ENCODE measurements at places on chromosomes 5 and 9.

DNA sequence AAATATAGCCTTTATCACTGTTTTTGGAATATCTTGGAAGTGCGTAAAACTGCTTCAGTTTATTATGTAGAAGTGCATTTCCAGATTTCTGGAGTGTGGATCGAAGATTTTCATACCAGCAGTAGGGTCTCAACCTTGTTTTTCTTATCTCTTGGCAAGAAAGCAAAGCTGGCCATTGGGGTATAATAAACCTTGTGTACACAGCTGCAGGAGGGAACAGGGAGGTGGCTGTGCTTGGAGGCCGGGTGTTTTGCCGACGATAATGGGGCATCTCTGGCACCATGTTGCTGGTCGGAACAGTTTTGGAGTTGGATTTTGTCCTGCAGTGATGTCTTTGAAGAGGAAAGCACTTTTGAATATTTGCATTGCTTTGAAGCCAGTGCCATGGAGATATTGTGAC, 308.8 kb upstream of the DMRT1 start:
- DNase-seq = no peak

GRCh38 chr5:175032741-175033151, 308.4 kb downstream of the MSX2 start:
- no peak for DNase-seq

DNA sequence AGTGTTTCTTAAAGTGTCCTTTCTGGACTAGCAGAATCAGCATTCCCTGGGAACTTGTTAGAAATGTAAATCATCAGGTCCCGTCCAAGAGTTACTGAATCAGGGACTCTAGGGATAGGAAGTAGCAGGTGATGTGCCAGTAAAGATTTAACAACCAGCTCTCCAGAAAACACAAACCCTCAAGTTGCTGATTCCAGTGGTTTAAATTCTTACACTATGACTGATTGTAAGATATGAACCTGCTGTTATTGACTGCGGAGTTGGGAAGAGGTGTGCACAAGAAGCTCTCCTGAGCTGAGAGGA, 39.1 kb upstream of the BASP1 start:
- DNase-seq = no peak

DNA sequence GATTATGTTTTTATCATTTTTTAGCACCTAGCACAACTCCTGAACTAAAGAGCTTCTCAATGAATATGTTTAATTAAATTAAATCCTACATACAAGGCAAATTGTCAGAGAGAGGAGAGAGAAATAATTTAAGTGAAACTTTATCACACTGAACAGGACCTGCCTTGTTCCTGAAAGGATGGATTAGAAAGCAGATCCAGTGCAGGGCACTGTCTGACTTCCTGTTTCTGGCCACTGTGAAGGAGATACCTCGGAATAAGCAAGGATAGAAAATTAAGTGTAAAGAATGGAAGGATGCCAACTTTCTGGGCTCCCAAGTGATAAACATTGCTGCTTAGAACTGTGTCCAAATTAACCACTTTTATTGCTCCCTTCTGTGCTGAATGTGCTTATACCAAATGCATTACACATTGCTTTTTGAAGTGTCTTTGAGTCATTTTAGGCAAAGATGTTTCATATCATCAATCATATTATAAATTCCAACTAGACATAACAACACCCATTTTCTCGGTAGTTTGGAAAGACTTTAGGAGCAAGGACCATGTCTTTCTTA, 89.1 kb upstream of the SPDL1 start:
- no peak for DNase-seq

- no peak for DNase-seq
These were observed 161.2 kb upstream of the PTPRD start for GRCh38 chr9:10774051-10774450.

GRCh38 chr5:173850659-173851058, 37.5 kb upstream of the CPEB4 start:
- DNase-seq = no peak

DNA sequence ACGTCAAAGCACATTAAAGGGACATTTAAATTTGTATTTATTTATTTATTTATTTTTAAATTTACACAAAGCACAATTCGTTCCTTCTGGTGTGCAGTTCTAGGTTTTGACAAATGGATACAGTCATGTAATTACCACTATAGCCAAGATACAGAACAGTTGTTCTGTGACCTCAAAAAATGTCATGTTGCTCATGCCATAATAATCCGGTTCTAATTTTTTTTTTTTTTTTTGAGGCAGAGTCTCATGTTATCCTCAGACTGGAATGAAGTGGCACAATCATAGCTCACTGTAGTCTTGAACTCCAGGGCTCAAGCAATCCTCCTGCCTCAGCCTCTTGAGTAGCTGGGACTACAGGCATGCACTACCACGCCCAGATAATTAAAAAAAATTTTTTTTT, 7.8 kb downstream of the IGFBPL1 start:
- DNase-seq = no peak

DNA sequence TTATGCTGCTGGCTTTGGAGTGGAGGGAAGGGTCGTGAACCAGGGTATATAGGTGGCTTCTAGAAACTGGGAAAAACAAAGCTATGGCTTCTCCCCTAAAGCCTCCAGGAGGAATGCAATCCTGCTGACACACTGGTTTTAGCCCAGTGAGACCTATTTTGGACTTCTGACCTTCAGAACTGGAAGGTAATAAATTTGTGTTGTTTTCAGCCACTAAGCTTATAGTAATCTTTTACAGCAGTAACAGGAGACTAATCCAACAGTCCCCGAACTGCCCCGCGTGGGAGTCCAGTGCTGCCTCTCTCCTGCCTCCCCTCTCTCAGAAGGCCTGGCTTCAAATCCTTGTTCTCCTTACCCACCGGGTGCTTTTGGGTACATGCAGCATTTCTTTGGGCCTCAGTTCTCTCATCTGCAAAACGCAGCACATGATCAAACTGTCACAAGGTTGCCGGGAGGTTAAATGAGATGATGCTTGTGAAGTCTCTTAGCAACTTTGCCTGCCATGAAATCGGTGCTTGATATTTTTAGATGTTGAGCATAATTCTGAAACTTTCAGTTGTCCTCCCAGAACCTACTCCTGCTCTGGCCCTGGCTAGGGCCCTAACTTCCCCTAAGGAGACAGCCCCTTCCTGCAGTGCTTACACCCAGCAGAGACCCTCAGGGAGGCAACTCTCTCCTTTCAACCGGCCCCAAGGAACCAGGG, 127.3 kb upstream of the BOD1 start:
- no peak for DNase-seq

- no peak for DNase-seq
These were observed 134.6 kb downstream of the DNAH5 start for GRCh38 chr5:13809921-13810320.

DNA sequence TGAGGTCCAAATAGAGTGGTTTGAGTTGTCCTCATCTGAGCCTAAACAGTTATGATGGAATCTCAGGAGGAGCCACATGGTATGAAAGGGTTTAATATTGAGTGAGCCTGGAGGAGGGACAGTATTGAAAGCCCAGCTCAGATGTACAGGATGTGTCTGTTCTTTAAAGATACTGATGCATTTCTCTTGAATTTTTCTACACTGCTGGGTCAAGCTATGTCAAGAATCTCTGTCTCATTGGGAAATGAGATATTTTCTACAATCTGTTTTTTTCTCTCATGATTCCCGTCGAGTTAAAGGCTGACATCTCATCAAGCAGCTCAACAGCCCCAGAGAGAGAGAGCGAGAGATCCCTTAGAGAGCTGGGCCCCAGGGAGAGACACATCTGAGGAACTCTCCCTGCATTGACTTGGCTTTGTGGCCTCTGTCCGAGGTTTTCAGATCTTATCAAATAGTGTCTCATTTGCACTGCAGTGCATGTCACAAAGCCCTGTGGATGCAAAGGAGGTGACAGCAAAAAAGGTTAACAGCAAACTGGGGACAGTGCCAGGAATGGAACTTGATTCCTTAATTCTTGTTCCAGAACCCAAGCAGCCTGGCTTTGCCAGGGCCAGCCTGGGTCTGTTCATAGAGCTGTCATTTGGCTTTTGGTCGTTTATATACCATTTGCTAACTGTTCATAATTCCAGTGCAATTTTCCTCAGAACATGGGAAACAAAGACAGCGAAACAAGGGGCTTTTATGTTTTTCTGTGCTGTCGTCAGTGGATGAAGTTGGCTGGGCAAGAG, 19.0 kb upstream of the ACTBL2 start:
- no peak for DNase-seq

- no peak for DNase-seq
These were observed 19.5 kb downstream of the MAP1B start for GRCh38 chr5:72126796-72127195.

DNA sequence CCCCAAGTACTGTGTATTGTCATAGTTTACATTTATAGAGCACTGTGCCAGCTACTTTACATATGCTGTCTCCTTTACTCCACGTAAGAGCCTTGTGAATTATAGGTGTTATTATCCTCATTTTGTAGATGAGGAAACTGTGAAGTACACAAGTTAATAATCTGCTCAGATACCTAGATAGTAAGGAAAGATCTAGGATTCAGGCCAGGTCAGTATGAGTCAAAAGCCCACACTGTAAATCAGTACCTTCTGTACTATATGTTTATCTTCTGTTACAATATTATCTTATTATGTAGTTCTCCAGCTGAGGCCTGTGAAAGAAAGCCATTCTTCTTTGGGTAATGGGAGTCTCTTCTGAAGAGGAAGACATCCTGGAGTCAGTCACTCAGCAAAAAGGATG, 72.4 kb upstream of the TLX3 start:
- DNase-seq = no peak

DNA sequence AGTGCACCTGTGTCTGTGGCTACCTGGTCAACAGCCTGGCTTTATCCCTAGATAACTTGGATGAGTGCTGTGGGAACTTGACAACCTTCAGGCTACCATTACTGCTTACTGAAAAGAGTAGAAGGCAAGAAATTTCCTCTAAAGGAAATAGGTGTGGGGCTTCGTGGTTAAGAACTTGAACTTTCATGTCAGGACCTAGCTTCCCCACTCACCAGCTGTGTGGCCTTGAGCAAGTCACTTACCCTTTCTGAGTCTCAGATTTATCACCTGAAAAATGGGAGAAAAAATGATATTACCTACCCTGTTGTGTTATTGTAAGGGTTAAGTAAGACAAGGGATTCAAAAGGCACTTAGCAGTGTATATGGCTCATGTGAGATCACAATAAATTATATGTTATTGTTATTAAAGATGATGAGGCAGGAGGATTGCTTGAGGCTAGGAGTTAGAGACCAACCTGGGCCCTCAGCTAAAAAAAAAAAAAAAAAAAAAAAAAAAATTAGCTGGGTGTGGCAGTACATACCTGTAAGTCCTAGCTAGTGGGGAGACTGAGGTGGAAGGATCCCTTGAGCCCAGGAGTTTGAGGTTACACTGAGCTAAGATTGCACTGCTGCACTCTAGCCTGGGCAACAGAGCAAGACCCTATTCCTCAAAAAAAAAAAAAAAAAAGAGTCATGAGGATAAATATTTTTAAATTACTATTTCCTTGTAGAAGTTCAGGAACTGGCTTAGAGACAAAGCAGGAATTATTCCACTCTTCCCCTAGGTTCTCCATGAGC, 97.0 kb upstream of the SPRY4 start:
- no peak for DNase-seq

GRCh38 chr5:176658817-176659511, 11.7 kb downstream of the TSPAN17 start:
- DNase-seq = no peak

DNA sequence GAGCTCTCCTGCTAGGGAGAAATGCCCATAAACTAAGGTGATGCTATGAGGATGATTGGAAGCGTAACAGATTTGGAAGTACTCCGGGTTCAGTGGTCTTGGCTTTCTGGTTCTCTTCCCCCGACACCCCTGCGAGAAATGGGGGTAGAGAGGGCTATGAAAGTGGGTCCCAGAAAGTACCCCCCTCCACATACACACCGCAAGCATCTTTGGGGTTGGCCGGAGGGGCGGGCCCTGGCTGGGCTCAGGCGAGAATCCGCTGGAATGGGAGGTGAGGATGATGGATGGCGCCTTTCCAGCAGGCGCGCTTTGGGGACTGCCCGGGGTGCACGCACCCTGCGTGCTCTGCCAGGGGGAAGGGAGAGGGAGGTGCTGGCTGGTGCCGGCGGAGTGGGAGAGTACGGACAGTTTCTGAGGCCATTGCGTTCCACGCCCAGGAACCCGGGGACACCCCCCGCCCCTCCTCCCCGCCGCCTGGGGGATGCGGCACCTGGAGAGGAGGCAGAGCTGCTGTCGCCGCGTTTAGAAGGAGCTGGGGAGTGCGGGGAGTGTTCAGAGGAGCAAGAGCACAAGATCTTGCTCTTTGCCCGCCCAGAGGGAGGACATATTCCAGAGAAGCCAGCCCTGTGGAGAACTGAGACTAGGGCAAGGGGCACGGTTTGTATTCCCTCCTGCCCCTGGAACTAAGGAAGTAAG, 1.9 kb downstream of the PCSK5 start:
- peak; percentile 26 for DNase-seq

- no peak for DNase-seq
These were observed 65.3 kb upstream of the GOLPH3 start for GRCh38 chr5:32239385-32239784.

DNA sequence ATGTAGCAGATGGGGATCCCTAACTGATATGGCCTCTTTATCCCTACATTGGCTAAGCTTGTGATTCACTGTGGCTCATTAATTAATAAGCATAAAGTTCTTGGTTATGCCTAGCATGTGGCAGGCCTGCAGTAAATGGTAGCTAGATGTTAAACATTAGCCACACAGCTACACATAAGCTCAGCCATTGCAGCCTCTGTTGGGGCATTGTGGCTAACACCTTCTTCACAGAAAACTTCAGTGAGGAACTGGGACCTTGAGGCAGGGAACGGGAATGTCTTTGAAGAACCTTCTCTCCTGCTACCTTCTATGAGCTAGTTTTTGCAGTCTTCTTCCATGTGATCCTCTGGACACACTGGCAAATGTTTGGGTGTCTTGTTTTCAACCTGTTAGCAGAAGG, 338.2 kb downstream of the NTRK2 start:
- DNase-seq = no peak

DNA sequence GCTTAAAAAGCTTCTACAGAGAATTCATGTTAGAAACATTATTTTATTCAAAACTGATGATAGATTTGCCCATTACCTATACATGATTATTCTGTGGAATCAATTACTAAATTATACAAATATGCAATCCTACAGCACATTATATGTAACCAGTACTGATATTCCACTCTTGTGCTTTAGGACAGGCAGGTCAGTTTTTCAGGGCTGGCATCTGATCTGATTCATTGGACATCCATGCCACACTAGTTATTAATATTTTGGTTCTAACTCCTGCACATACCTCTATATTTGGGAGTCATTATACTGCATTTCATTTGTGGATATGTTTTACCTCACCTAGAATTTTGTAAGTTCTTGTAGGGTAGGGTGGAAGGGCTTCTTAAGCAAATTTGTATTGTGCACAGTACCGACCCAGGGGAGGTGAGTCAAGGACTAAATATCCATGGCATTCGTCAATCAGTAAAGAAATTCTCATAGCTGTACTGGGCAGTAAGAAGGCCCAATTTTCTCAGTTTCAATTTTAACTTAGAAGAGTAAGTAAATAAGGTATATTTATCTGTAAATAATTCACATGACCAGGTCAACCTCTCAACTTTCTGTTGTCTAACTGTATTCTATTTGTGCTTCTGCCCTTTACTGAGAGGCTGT, 33.5 kb downstream of the ELOVL7 start:
- no peak for DNase-seq

DNA sequence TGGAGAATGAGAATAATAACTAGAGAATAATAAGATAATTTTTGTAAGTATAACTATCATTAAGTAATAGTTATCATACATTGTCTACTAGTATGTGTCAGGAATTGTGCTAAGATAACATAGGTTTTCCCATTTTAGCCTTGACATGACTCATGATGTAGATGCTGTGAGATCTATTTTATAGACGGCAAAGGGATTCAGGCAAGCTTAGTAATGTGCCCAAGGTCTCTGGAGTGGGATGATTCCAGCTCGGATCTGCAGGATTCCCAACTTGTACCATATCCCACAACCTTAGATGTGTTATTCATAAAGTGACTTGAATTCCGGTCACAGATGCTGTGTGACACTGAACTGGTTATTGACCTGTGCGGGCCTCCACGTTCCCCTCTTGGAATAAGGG, 51.5 kb downstream of the IL31RA start:
- no peak for DNase-seq
